ENCODE measurements at places on chromosomes 1 and 21. TPM values are rescaled to one million over a fixed set of nuclear protein-coding genes. Genes with fewer than 3 reads are reported as not detected.

The IL12RB2 gene
- 0.50 TPM for total RNA-seq

The CXADR gene
- 1.2 TPM for total RNA-seq

The ANGPTL1 gene
- total RNA-seq, result 210 TPM

The TXNDC12 gene
- 19.8 TPM for total RNA-seq

The KIAA0319L gene
- total RNA-seq, result 44.8 TPM

The KCNK2 gene
- 1.3 TPM for total RNA-seq

The NTRK1 gene
- 0.31 TPM for total RNA-seq

The OPRD1 gene
- 0.08 TPM for total RNA-seq

The TAS1R1 gene
- total RNA-seq, result not detected

The AADACL4 gene
- total RNA-seq, result not detected

The AGMAT gene
- not detected for total RNA-seq

The NR1I3 gene
- total RNA-seq, result not detected
